Left lung (tissue), 14 donors: ENCODE measurements at places on chromosomes 2 and 18.

GRCh38 chr2:134212746-134213145 lies 41.1 kb upstream of the MGAT5 start:
- DNase-seq, result no peak

DNA sequence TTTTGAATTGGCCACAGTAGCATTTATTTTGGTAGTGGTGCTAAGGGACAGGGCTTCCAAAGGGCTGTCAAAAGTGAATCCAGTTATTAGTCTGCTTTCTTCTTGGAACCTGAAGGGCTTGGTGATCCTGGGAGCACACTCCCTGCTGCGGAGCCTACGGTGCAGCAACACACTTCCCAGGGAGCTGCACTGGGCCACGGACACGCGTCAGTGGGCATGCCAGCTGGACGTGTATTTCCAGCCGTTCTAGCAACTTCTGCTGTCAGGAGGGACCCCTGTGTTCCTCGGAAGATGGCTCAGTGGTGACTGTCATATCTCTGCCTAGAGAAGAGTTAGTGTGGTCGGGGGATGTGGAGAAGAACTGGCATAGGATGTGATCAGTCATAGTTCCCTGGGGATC lies 204.6 kb downstream of the SOCS6 start:
- no peak for DNase-seq

GRCh38 chr2:213281156-213281555 lies 3.1 kb upstream of the SPAG16 start:
- no peak for DNase-seq

DNA sequence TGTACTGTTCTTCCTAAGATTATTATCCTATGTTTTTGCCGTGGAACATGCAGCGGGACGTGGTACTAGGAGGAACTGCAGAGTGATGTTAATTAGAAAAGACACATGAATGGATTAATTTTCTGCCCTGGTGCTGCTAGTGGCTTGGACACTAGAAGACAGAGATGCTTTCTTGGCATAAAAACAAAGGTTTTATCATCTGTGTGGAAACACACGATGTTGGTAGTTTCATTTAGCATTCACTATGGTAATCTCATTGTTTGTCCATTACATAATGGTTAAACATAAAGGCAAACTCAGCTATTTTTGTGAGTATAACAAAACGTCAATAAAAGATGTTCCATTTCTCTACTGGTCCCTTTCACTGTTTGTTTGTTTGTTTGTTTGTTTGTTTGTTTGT lies 22.8 kb downstream of the COL6A3 start:
- DNase-seq, result no peak

GRCh38 chr18:10122988-10123950 lies 209.5 kb downstream of the VAPA start:
- DNase-seq, result no peak

GRCh38 chr2:31433541-31433940 lies 19.0 kb upstream of the XDH start:
- DNase-seq, result no peak

GRCh38 chr18:39667905-39668304 lies 2102.3 kb upstream of the CELF4 start:
- DNase-seq, result no peak

DNA sequence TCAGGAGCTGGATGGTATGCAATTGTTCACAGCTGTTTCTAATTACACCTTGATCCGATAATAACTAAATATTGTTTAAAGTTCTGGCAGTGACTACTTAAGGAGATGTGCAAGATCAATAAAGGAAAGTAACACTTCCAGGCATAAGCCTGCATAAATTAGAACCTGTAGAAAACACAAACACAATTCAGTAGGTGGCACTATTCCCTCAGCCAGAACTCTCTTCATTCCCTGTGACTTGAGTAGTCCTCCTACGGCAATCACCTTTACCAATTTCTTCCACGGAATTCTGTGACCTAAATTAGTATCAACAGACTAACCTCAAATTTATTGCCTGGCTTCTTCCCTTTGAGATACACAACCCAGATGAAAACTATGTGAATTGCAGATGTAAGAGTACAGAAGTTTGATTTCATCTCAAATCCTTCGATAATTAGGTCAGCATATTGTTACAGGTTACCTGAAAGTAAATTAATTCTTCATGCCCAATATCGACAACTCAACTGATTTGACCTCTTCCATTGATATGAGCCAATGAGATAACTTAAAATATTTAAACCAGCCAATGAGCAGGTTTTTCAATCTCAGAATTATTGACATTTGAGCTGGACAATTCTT lies 137.8 kb downstream of the PID1 start:
- DNase-seq, result no peak

GRCh38 chr2:100484390-100484789 lies 14.1 kb downstream of the NMS start:
- no peak for DNase-seq

DNA sequence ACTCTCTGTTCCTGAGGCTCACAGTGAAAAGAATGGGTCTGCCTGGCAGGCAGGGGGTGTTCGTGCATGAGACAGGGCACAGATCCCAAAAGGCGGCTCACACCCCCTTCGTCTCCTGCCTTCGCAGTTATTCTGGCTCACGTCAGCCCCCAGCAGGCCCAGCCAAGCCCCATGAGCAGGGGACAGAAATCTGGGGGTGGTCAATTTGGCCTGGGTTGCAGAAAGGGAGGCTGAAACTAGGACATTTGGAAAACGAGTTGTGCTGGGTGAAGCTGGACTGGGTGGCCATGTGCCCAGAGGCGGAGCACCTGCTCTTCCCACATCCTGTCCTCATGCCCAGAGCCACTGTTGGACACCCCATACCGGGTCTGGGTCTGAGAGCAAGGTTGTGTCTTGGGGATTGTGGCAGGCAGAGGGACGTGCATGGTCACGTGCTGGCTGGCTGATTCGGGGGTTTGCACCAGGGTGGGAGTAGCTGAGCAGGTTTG lies 99.0 kb upstream of the MCFD2 start:
- DNase-seq, result no peak

DNA sequence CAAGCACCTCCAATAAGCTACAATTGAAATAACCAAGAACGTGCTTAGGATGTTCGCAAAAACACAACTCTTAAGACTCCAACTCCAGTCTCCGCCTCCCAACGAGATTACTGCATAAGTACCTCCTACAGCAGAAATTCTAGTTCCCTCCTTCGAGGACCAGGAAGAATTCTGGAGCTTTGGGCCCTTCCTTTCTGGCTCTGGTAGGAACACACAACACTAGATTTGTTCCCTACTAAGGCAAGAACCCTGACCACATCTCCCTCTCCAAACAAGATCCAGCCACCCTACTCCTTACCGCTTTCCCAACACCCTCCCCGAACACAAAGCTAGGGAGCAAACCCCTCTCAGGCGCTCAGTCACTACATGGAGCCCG lies 721 bp downstream of the ADAM17 start:
- peak; percentile 66 for DNase-seq

GRCh38 chr2:226659410-226659809 lies 140.2 kb downstream of the IRS1 start:
- no peak for DNase-seq

DNA sequence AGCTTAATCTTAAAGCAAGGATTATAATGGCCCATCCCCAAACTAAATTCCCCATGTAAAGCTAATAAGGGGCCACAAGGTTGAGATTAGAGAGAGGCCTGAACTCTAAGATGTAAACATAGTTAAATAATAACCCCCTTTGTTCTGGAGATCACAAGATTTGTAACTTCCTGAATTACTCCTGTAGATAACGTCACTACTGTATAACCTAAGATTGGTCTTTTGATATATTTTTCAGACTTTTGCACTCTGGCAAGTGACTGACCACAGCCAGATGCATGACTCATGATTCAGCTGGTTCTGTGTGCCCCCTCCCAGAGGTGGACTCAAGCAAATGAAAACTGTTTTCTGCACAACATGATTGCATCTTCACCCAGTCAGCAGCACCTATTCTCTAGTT lies 686.0 kb upstream of the DDX18 start:
- DNase-seq, result no peak

GRCh38 chr2:190627448-190628412 lies 21.2 kb upstream of the NAB1 start:
- peak; percentile 62 for DNase-seq

- no peak for DNase-seq
These were observed 19.0 kb upstream of the SAG start for GRCh38 chr2:233288663-233289062.

- DNase-seq, result no peak
These were observed 301.3 kb upstream of the ID2 start for GRCh38 chr2:8380566-8380965.

GRCh38 chr18:58785870-58786269 lies 78.8 kb upstream of the ZNF532 start:
- no peak for DNase-seq

GRCh38 chr2:204039298-204039838 lies 102.8 kb downstream of the ICOS start:
- no peak for DNase-seq

DNA sequence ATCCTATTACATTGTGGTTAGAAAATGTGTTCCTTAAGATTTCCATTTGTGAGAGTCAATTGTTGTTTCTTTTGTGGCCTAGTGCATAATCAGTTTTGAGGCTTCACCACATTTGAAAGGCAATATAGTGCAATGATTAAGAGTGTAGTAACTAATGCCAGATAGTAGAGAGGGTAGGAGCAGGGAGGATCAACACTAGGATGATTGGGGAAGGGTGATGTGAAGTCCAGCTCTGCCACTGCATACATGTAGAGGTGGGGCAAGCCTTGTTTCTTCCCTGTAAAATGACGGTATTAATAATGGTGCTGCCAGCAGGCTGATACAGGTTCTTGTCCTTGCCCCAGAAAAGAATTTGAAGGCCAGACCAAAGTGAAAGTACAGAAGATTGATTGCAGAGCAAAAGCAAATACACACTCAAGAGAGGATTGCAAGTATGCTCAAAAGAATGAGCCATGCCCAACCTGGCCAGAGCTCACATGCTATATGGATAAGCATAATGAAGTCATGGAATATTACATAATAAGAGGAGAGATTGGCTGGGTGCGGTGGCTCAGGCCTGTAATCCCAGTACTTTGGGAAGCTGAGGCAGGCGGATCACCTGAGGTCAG lies 8.0 kb downstream of the SP100 start:
- peak; percentile 57 for DNase-seq

- DNase-seq, result no peak
These were observed 369.6 kb downstream of the FBXO15 start for GRCh38 chr18:73778032-73778359.

GRCh38 chr2:25386971-25387875 lies 45.5 kb upstream of the DNMT3A start:
- DNase-seq, result no peak

DNA sequence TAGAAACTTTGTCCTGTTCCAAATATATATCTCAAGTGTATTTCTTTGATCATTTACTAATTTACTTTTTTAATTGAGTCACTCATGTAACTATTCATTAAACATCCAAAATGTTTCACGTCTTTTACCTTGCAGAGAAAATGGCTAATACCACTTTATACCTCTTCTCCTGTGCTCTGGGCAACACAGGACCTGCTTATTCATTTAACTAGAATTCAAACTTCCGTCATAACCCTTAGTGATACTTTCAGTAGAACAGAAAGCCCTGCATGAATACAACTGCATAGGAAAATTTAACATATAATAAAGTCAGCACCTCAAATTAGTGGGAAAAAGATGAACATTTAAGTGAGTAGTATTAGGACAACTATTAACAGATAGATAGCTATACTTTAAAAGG lies 205.2 kb downstream of the MREG start:
- DNase-seq, result no peak
